ENCODE measurements at places on chromosomes 2 and 18. TPM values are rescaled to one million over a fixed set of nuclear protein-coding genes. Genes with fewer than 3 reads are reported as not detected.
A peak's percentile ranks its signal among the peaks of the same experiment; 100 is the strongest.

GRCh38 chr2:190514676-190515075, 19.8 kb downstream of the NEMP2 start:
- H3K4me3 ChIP-seq = no peak overlapping the region
- no peak overlapping the region for H3K27ac ChIP-seq
- DNase-seq = no peak
- H3K36me3 ChIP-seq = no peaks in the 10 kb centered on the region

GRCh38 chr18:41462946-41463345, 492.1 kb upstream of the PIK3C3 start:
- no peak overlapping the region for H3K4me3 ChIP-seq
- no peak for DNase-seq
- no peaks in the 10 kb centered on the region for H3K36me3 ChIP-seq
- no peak overlapping the region for H3K27ac ChIP-seq
- H3K27me3 ChIP-seq = no peaks in the 10 kb centered on the region
- peaks cover 3% of the 10 kb centered on the region for H3K4me1 ChIP-seq

DNA sequence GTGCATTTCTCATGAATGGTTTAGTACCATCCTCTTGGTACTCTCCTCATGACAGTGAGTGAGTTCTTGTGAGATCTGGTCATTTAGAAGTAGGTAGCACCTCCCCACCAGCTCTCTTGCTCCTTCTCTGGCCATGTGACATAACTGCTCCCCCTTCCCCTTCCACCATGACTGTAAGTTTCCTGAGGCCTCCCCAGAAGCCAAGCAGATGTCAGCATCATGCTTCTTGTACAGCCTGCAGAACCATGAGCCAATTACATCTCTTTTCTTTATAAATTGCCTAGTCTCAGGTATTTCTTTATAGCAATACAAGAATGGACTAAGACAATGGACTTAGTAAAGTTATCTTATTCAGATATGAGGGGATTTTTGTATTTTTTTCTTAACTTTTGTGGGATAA, 43.0 kb downstream of the FTCDNL1 start:
- no peaks in the 10 kb centered on the region for H3K36me3 ChIP-seq
- H3K4me1 ChIP-seq = peaks cover 3% of the 10 kb centered on the region
- H3K27ac ChIP-seq = no peak overlapping the region
- DNase-seq = no peak
- H3K4me3 ChIP-seq = no peak overlapping the region

DNA sequence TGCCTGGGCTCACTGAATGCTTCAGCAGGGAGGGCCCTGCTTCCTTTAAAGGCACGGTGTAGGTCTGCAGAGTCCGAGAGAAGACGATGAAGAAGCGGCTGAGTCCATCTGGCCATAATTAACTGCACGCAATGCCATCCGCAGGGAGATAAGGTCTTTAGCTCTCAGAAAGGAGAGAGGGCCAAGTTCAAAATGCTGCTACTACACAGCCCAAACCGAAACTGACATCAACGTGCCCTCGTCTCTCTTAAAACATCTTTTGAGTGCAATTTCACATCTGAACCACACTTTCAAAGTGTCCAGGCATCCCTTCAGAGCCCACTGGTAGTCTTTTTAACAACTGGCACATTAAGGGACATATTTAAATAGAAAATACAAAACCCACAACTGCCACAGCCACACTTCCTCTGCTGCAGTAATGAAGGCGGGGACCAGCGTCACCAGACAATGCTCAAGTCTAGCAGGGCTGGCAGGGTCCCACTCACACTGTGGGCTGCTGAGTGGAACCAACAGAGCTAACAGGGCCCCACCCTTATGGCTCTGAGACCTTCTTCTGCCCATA, 35.8 kb downstream of the ST3GAL5 start:
- H3K36me3 ChIP-seq = no peaks in the 10 kb centered on the region
- no peak for DNase-seq
- H3K27ac ChIP-seq = no peak overlapping the region

DNA sequence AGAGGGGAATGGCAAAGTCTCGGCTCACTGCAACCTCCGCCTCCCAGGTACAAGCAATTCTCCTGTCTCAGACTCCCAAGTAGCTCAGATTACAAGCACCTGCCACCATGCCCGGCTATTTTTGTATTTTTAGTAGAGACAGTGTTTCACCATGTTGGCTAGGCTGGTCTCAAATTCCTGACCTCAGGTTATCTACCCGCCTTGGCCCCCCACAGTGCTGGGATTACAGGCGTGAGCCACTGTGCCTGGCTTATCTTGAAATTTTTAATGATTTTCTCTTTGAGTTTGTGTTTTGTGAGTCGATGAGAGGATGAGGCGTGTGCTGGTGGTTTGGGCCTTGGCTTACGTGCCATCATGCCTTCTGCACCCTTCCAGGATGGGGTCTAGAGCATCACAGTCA, 101.3 kb upstream of the ST3GAL5 start:
- DNase-seq = no peak
- H3K27ac ChIP-seq = no peak overlapping the region
- H3K36me3 ChIP-seq = no peaks in the 10 kb centered on the region
- H3K27me3 ChIP-seq = no peaks in the 10 kb centered on the region

DNA sequence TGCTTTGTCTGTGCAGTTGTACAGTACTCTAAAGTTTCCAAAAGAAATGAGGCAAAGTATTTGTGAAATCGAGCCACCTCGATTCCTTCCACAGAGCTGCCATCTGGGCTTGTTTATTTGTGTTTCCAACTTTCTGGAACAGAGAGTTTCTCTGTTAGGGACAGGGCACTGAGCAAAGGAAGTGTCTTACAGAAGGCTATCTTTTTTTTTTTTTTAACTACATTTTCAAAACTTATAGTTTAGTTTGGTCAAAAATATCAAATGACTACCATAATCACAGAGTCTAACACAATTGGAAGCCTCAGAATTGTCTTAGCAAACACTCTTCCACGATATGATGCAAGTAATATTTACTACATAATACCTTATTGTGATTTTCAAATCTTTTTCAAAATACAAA, 796 bp downstream of the RFTN2 start:
- H3K4me3 ChIP-seq = no peak overlapping the region
- peaks cover 8% of the 10 kb centered on the region for H3K4me1 ChIP-seq
- no peaks in the 10 kb centered on the region for H3K27me3 ChIP-seq
- H3K36me3 ChIP-seq = no peaks in the 10 kb centered on the region

DNA sequence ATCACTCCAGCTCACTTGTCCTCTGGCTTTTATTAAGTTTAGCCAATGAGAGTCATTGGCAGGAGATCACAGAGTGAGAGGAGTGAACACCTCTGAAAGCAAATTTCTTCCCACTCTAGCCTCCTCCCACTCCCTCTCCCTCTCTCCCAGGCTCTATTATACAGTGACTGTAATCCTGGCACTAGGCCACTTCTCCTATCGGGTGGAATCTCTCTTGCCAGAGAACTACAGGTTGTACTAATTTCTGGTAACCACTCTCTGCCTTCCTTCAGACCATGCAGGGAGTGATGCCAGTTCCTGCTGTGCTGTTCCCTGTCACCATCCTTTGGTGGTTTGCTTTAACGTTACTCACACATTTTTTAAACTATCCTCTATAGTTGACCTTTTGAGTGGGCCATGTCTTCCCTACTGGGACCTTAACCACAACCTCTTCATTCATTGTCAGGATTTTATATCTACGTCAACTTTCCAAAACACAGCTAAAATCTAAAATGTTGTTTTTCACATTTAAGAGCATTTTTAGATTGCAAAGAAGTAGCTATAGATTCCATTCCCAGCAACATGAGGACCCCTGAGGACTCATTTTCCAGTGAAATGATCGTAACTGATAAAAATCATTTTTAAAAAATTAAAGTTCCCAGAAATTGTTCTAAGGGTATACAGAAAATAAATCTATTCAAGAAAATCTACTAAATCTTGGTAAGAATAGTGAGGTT, 217.1 kb downstream of the MREG start:
- DNase-seq = no peak
- no peak overlapping the region for H3K4me3 ChIP-seq
- H3K4me1 ChIP-seq = no peaks in the 10 kb centered on the region
- no peak overlapping the region for H3K27ac ChIP-seq
- no peaks in the 10 kb centered on the region for H3K36me3 ChIP-seq

GRCh38 chr18:11969904-11970835, 11.1 kb upstream of the IMPA2 start:
- DNase-seq = no peak
- H3K27me3 ChIP-seq = no peaks in the 10 kb centered on the region
- no peak overlapping the region for H3K27ac ChIP-seq
- H3K4me3 ChIP-seq = no peak overlapping the region

DNA sequence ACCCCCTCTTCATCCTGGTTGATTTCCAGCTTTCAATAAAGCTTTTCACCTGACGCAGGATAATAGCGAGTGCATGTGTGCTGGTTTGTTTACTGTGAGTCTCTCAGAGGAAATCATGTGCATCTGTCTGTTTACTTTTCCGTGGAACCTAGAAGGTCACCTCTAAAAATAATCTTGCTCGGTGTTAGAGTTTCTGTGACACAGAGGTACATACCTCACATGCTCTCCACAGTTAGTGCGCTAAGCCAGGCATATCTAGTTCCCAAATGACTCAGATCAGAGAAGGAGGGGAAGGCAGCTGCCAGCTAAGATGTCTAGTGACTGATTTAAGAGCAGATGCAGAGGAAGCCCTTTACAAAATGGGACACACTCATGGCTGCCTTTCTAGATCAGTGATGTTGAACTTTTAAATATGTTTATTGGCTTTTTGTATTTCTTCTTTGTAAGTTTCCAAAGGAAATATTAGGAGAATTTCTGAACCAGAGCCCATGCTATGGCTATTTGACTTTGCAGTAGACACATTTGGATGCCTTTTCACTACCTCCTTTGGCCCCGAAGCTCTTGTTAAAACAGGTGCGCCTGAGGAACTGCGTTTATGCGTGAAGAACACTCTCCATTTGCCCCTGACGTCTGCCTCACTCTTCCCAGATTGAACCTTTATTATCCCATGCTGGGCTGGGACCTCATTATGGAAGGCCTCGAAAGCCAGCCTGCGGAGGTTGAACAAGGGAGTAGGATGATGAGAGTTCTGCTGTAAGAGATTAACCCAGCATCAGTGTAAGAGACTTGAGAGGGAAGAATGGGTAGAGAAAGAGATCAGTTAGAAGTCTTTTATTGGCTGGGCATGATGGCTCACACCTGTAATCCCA, 145.6 kb downstream of the FAM161A start:
- DNase-seq = peak; percentile 32
- H3K27me3 ChIP-seq = no peaks in the 10 kb centered on the region
- no peaks in the 10 kb centered on the region for H3K4me1 ChIP-seq
- H3K36me3 ChIP-seq = no peaks in the 10 kb centered on the region
- H3K4me3 ChIP-seq = no peak overlapping the region

DNA sequence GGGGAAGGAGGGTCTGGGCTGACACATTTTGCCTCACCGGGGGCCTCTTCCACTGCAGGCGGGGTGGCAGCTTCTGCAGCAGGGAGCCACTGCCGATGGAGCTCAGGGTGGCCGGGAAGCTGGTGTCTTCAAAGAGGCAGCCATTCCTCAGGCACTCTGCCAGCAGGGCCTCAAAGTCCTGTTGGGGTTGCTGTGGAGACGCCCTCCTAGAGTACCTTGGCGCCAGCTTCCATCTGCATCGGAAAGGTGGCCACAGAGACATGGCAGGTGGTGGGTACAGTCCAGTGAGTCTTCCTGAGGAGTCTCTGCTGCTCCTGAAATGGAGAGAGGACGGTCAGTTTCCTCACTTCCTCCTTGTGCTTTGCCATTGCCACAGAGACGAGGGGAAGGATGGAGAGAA, 12.1 kb downstream of the CAPN14 start:
- no peaks in the 10 kb centered on the region for H3K27me3 ChIP-seq
- DNase-seq = peak; percentile 28
- H3K27ac ChIP-seq = no peak overlapping the region
- H3K4me1 ChIP-seq = no peaks in the 10 kb centered on the region

DNA sequence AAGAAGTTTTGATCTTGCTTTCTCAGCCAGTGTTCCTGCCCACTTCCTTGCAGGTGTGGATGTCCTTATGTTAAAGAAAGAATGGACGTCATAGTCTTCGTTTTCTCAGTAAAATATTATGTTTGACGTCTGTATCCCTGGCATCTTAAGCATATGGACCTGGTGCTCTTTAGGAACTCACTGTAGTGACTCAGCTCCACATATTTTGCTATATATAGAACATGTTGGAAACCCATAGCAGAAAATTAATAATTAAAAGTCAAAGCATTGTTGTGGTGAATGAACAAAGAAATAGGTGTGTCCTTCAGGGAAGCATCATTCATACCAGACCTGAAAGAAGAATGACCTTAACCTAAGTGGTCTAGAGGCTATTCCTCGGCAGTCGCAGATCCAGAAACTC, 196.1 kb downstream of the MCFD2 start:
- no peak for DNase-seq
- H3K36me3 ChIP-seq = no peaks in the 10 kb centered on the region
- no peak overlapping the region for H3K4me3 ChIP-seq
- no peaks in the 10 kb centered on the region for H3K4me1 ChIP-seq
- H3K27me3 ChIP-seq = no peaks in the 10 kb centered on the region

DNA sequence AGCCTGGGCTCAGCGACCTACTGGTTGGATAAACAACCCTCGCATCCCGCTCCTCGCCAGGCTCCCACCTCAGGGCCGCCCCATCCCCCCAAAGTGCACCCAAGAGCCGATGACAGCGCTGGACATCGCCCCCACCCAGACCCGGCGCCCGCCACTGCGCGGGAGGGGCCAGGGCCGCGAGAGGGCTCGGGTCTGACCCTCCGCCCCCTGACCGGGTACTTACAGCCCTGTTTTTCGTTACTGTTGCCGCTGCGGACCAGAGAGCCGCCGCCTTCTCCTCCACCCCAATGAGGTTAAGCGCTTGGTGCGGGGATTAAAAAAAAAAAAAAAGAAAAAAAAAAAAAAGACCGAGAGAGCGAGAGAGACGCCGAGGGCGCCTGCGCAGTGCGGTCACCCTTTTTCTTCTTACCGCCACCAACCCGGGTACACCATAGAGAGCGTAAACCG, at the start of gene CLASP1:
TSS of gene CLASP1 (minus strand) at position 314 of the 447 bp plus-strand sequence. CDS start 43,567 bp downstream, outside the sequence.
- H3K27ac ChIP-seq = peak within 1 kb of the TSS; percentile 81
- no peaks in the 10 kb centered on the region for H3K36me3 ChIP-seq
- no peaks in the 10 kb centered on the region for H3K27me3 ChIP-seq
- no peak for DNase-seq
- peak within 1 kb of the TSS; percentile 85 for H3K4me3 ChIP-seq

- DNase-seq = no peak
- H3K27me3 ChIP-seq = no peaks in the 10 kb centered on the region
These were observed 29.2 kb upstream of the MFF start for GRCh38 chr2:227295806-227296205.

EFHD1 gene
- 1.5 TPM for total RNA-seq

SERPINB4 gene
- 0.96 TPM for total RNA-seq

CXCR4 gene
- 1.3 TPM for total RNA-seq

PIEZO2 gene
- total RNA-seq = 14.7 TPM

MEP1B gene
- total RNA-seq = not detected

All from H1 (cell line).